ENCODE measurements at places on chromosomes 7 and 10. TPM values are rescaled to one million over a fixed set of nuclear protein-coding genes. Genes with fewer than 3 reads are reported as not detected.

Gene TRIM50
- not detected for total RNA-seq

Gene CRHR2
- total RNA-seq, result 0.07 TPM

Gene SORCS1
- total RNA-seq, result 1.7 TPM

Gene TEX36
- not detected for total RNA-seq

Gene CLEC2L
- 0.55 TPM for total RNA-seq

Gene ZNF736
- not detected for total RNA-seq

Gene MNX1
- 0.20 TPM for total RNA-seq

Gene IFIT1
- total RNA-seq, result 1.2 TPM

Gene RBM20
- total RNA-seq, result 0.17 TPM

Gene AKR1D1
- total RNA-seq, result 0.31 TPM

Gene CHN2
- total RNA-seq, result 3.3 TPM

Gene ECHS1
- total RNA-seq, result 94.1 TPM

Gene PRSS37
- not detected for total RNA-seq

Gene INA
- total RNA-seq, result 14.0 TPM

Gene PROSER2
- 13.7 TPM for total RNA-seq

Gene MOGAT3
- 0.15 TPM for total RNA-seq

Gene ASZ1
- not detected for total RNA-seq

Gene MDH2
- total RNA-seq, result 257 TPM

Gene ANKRD22
- total RNA-seq, result not detected

Gene MASTL
- 37.1 TPM for total RNA-seq

Gene CDCA7L
- total RNA-seq, result 111 TPM

Gene PTPN20
- not detected for total RNA-seq

Gene SLC26A5
- 0.11 TPM for total RNA-seq

Gene KLF14
- total RNA-seq, result not detected

Gene MMRN2
- 1.4 TPM for total RNA-seq

Gene FGL2
- not detected for total RNA-seq
